Spleen (tissue), 13 donors: ENCODE measurements at places on chromosomes 3 and 15.

GRCh38 chr3:72633534-72633933 is 214.7 kb downstream of the SHQ1 start:
- DNase-seq = no peak

DNA sequence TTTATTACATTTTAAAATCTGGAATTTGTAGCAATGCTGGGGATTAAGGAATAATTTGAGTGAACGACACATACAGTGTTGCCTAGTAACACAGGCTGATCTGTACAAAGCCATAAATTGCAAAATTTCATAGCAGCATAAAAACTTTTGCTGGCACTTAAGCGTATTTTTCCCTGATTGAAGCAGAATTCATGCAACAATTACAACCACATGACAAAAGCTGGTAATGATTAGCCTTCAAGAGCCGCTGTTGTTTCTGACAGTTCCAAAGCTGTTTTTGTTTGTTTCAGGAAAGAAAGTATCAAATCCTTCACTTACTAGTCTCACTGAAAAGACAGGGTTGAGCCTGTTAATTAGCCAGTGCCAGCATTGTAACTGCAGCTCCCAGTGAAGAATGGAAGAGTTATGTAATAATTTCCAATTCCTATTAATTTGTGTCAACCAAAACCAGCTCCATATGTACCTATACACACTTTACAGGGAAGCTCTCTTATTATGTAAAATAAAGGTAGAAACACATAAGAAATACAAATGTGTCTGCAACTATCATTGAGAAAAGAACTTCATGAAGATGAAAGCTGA is 60.7 kb downstream of the AGTR1 start:
- DNase-seq = no peak

- no peak for DNase-seq
Observed at GRCh38 chr3:178100908-178101307, 435.3 kb upstream of the KCNMB2 start.

GRCh38 chr15:73517566-73517965 is 74.6 kb downstream of the REC114 start:
- no peak for DNase-seq

DNA sequence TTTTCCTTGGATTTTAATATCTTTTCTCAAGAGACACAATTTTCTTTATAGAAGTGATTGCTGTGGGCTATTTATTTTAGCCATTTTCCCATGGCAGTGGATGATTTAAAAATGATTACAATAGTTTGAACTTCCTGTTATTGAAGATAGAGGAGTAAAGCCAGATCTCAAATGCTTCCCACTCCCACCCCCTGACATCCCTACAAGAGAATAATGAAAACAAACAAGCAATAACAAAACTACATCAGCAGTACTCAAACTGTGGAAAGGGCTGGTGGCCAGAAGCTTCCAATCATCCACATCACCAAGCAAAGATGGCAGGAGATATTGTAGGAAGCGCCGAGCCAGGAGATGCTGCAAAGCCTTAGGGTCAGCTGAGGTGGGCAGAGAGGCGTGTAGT is 831.1 kb upstream of the NR2F2 start:
- DNase-seq = no peak

DNA sequence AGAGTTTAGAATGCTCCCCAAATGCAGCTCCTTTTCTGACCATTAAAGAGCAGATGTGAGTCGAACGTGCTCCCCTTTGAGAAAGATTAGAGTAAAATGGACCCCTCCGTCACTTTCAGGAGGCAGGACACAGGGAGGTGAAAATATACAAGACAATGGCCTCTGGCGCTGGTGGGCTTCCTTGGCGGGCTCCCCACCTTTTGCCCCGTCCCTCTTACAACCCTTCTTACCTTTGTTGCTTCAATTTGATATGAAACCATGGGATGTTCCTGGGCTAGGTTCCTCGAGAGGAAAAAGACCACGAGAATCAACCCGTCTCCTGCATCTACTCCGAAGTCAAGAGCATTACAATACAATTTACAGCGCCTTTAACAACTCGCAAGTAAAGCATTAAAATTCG is 214.2 kb downstream of the MEIS2 start:
- DNase-seq = no peak

DNA sequence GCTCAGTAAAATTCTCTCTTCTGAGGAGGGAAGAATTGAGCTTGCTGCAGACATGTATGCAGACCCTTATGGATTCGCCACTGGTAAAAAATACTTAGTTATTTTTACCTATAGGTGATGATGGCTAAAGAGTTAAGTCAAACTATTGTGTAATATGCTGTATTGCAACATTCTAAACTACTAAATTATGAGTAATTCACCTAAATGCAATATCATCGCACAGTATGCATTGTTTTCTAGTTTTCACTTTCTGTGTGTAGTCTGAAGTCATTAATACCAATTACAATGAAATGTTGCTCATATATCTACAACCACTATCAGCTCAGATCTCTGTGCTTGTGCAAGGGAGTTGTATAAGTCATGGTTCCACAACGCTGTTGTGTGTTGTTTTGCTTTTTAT is 48.7 kb upstream of the ROBO2 start:
- no peak for DNase-seq
